Hematopoietic multipotent progenitor cell treated with erythropoietin and hydrocortisone succinate and interleukin-3 and kit ligand, for 6 days (in vitro differentiated cells): ENCODE measurements at places on chromosomes 16 and 17.
A peak's percentile ranks its signal among the peaks of the same experiment; 100 is the strongest.

DNA sequence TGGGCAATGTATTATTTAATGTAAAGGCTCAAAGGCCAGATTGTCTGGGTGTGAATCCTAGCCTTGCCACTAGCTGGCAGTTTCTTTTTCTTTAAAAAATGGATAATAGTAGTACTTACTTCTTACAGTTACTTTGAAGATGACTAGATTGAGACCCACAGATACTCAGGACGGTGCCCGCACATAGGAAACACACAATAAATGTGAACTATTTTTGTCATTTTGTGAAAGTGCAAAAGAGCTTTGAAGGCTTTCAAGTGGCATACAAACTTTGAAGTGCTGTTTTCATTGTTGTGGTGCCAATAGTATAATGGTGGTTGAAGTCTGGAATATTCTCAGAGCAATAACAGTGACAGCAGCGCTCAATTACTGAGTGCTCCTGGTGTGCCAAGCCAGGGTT is 63.6 kb downstream of the OTOA start:
- no peak for DNase-seq

- no peak for DNase-seq
Measured at GRCh38 chr16:82641336-82641984, 14.7 kb downstream of the CDH13 start.

DNA sequence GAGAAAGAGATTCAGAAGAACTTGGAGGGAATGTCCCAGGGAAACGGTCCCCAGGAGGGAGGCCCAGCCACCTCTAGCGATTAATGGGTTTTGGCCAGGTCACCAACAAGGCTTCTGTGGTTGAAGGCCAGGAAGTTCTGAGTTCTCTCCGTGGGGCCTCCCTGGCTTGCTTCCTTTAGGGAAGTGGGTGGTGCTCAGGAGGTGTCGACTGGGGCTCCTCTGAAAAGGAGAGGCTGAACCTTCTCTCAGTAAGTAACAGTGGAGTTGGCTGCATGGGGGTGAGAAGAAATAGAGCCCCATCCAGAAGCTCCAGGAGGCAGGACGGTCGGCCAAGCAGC is 77.1 kb upstream of the GSE1 start:
- DNase-seq = peak; percentile 75

- DNase-seq = no peak
Measured at GRCh38 chr16:24511792-24512191, 27.6 kb upstream of the RBBP6 start.

- DNase-seq = no peak
Measured at GRCh38 chr16:81518439-81518757, 73.8 kb downstream of the CMIP start.

DNA sequence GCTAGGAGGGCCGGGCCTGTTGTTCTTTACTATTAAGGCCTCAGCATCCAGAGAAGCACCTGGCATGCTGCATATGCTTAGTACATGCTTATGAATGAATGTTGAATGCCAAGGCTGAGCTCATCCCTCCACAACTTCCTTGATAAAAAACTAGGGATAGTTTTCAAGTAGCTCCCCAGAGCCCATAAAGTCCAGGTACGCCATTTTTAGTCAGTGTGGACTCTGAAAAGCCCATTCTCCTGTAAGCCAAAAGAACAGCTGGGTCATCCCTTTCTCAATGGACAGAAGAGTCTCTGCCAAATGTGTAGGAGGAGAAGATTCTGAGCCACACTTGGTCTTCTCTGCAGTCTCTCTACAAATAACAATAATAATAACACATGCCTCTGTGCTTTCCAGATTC is 8.9 kb upstream of the ITGB3 start:
- no peak for DNase-seq

GRCh38 chr16:11111856-11112634 is 144.0 kb downstream of the SOCS1 start:
- DNase-seq = no peak
